ENCODE measurements at places on chromosomes 11 and 22.

DNA sequence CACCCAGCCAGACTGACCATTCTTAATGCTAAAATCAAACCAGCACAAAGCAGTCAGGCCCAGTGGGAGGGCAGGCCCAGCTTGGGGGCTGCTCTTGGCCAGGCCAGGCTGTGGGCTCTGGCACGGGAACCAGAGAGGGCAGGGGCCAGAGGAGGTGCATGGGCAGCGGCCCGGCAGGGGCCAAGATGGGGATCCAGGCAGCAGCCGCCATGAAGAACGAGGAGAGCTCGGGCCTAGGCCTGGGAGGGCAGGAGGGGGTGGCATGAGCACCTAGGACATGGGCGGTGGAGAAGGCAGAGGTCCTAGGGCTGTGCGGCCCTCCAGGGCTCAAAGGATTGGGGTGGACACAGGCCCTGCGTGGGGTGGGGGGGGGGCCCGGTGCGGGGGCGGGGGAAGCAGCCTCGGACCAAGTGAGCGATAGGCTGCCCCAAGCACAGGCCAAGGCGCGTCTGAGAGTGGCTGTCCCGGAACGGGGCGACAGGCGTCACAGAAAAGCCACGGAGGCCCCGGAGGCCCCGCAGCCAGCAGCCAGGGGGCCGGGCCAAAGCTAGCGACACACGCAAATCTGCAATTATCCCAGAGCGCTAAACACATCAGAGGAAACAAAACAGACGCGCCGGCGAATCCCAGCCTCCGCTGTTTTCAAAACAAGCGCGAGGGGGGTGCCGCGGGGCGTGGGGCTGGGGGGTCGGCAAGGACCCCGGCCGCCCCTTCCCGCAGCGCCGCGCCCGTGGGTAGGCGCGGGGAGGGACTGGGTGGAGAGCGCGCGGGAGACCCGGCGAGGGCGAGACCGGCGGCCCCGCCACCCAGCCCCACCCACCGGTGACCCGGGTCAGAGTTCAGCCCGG is 8.3 kb downstream of the PLXNB2 start:
- DNase-seq: no peak

DNA sequence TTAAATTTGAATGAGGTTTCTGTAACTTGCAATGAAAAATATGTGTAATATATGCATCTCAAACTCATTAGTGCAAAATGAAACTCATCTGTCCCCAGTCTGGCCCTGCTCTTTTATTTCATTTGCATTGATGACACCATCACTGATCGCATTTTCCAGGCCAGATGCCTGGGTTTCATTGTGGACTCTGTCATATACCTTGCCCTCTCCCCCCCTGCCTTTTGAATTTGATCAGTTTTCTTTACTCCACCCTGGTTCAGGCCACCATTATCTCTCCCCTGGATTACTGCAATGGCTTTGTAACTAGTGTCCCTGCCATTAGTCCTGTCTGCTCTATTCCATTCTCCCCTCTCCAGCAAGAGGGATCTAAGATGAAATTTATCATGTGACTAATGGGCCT is 360.6 kb upstream of the C11orf87 start:
- DNase-seq: no peak

- no peak for DNase-seq
Observed at GRCh38 chr22:45631841-45632238, 39.8 kb upstream of the ATXN10 start.

DNA sequence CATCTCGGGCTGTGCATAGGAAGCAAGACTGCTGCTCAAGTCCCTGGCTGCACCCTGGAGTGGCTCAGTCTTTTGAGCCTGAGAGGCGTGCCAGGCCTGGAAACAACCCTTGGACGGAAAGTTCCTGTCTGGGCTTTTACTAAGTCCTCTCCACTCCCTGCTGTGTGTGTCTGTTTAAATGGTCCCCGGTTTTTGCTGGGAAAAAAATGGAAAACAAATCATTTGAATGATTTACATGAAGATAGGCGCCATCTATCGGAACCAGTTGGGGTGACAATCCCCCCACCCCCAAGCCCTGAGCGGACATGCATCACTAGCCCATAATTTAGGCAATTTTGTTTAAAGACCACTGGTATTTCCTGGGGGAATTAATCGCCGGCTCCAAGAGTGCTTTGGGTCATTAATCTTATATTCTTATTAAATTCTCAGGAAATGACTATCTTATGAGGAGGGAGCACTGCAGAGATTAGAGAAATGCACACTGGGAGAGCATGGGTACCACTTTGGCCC is 2.7 kb upstream of the GAB2 start:
- DNase-seq: peak; percentile 70

DNA sequence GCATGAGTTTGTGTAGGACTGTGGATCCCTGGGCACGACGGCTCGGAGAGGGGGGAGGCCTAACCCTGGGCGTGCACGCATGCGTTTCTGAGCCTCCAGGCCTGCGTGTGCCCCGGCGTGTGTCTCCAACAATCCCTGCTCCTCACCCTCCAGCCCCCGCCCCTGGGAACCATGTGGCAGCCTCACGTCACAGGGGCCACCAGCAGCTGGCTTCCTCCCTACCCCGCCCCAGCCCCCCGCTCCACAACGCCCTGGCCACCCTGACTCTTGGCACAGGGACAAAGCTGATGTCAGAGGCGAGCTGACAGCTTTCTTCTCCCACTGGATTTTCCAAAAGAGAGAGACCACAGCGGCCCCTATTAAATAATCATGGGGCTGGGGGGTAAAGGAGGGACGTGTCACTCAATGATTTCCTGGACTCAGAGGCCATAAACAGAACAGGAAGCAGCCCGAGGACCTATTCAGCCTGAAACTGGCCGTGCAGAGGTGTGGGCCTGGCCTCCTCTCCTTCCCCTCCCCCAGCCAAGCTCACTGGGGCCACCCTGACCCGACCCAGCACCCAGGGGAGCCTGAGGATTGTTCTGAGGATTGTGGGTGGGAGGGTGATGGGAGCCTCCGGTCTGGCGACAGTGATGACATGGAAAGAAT is 6.8 kb upstream of the LIF start:
- no peak for DNase-seq

DNA sequence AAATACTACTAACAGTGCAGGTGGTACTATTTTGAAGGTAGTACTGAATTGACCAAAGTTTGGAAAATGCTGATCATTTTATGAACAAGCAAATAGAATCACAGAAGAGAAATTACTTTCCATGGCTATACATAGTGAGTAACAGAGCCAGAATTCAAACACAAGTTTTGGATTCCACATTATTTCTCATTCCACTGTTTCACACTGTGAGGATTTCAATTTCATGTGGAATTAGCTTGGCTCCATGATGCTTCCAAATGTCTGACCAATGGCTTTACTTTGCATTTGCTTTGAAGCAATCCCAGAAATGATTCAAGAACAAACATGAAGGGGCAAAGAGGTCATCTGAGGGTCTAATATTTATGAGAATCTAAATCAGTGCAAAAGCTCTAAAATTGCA is 98.1 kb downstream of the BBOX1 start:
- no peak for DNase-seq

GRCh38 chr11:61541598-61541997 is 33.0 kb downstream of the LRRC10B start:
- DNase-seq: no peak

- DNase-seq: no peak
Observed at GRCh38 chr11:101090679-101091270, 38.8 kb downstream of the PGR start.

- no peak for DNase-seq
Observed at GRCh38 chr11:33942954-33943353, 51.1 kb upstream of the LMO2 start.

GRCh38 chr22:36734171-36735058 is 30.9 kb upstream of the CACNG2 start:
- no peak for DNase-seq

- peak; percentile 35 for DNase-seq
Observed at GRCh38 chr11:1204381-1205101, 18.3 kb upstream of the MUC5B start.

DNA sequence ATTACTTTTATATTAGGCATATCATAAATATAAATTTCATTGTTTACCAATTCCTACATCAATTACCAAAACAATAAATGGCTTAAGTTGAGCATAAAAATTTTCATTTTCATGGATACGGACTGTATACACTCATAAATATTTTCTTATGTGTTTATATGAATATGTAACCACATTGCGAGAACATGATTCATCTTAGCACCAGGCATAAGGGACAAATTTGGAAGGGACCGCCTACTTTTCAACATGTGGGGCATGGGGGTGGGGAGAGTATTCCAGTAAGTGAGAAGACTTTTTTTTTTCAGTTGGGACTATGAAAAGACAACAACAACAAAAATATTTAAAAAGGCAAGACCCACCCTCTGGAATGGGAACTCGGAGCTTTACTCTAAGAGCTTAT is 296.1 kb downstream of the RAB38 start:
- DNase-seq: no peak

- DNase-seq: no peak
Observed at GRCh38 chr11:32479291-32479690, 44.0 kb upstream of the WT1 start.

DNA sequence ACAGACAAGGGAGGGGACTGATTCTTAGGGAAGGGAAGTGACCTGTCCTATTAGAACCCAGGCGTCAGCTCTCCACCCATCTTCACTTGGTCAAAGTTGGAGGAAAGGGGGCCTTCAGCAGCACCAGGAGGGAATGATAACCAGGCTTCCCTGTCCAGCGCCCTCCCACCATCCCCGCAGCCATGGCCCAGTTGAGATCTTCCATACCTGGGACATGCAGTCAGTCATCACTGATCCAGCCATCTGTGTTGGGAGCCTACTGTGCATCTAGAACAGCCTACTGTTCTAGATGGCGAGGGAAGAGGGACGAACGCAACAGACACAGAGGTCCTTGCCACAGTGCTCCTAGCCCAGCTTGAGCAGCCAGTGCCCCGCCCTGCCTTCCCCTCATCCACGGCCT is 40.6 kb downstream of the PDGFB start:
- peak; percentile 35 for DNase-seq

GRCh38 chr22:40053460-40053859 is 58.7 kb downstream of the FAM83F start:
- DNase-seq: no peak

DNA sequence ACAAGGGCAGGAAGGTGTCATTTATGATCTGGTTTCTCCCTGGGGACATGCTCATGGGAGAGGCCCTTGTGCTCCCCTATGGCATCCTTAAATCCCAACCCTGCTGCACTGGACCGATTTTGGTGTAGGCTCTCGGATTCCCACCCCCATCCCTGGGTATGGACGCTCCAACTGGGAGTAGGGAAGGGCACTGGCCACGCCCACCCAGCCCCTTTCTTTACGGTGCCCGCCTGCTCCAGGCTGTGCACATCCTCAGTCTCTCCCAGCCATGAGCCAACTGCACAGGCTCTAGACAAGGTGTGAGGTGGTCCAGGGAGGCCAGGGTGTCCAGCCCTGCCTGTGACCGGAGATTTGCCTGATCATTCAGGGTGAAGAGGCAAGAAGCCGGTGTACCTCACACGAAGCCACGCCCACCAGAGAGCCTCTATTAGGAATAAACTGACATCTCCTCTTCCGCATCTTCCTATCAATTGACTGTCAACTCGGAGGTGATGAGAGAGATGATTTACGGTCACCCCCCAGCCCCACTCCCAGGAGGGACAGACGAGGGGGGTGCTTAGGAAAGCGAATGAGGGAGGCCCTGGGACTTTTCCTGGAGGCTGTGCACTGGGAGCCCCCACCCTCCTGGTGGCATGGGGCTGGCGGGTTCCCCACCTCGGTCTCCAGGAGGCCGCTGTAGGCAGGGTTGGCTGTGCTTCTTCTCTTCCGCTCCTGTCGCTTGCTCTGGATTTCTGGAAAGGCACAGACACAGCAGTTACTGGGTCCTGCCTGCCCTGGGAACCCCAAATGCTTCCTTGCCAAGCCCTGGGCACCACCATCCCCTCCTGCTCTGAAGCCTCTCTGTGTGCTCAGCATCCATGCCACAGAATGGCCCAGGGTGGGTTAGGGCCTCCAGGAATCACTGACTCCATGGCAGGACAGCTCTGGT is 116.7 kb downstream of the PHF21B start:
- no peak for DNase-seq

DNA sequence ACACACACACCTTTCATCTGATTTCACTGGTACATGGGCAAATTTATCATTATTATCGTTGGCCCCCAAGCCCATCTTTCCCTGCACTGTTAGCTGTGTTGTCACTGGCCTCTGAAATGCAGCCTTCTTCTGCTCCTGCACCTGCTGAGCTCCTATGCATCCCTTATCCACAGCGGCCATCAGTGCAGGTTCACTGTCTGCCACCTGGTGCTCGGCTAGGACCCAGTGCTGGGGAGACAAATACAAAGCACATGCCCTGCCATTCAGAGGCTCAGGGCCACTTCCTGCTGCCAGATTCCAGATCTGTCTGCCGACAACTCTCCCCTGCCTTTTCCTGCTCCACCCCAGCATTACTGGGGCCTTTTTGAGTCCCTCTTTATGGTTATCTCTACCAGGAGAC is 1205.4 kb downstream of the TBC1D22A start:
- no peak for DNase-seq

DNA sequence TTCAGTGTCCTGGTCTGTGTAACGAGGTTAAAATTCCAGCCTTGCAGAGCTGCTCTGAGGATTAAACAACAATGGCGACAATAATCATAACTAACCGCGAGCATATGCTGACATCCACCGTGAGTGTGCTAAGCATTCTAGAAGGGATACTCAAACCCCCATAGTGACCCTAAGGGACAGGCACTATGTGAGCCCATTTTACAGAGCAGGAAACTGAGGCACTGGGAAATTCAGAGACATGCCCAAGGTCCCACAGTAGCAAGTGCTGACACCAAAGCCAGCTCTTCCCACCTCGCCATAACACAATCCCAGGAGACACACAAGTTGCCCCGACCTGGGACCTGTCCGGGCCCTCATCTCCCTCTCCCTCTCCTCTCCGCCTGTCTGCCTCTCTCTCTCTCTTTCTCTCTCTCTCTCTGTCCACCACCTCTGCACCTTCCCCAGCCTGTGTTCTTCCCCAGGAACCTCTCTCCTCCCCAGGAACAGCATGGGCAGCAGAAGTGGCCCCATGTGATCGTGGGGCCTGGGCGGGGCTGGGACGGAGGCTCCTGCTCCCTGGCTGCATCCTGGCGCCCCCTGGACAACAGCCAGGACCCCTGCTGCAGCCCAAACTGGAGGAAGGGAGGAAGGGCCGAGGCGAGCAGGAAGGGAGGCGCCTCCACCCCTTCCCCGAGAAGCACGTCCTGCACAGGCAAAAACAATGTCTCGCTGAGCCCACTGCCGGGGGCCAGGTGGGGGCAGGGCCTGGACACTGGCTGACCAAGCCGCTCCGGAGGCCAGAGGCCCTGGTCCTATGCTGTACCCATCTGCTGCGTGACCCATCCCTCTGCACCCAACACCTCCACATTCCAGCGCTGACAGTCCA is 14.8 kb upstream of the MFNG start:
- no peak for DNase-seq

- no peak for DNase-seq
Observed at GRCh38 chr11:9250139-9250582, 15.0 kb downstream of the DENND5A start.

- no peak for DNase-seq
Observed at GRCh38 chr11:134939031-134939430, 527.0 kb upstream of the B3GAT1 start.

DNA sequence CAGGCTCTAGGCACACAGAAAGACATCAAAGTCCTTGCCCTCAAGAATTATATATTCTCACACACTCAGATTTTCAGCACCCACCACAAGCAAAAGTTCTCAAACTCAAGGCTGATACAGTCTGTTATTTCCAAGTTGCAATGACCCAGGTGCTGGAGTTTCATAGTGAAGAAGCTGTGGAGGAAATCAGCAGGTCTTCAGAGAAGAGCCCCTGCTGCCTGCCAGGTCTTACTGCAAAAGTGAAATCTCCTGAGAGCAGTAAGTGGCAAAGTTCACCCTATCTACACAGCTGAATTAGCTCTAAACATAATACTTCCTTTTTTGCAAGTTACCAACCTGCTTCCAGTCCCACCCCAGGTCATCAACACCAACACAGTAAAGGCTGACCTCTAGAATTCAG is 64.6 kb downstream of the RPL27A start:
- no peak for DNase-seq

- no peak for DNase-seq
Observed at GRCh38 chr11:21921151-21921550, 271.7 kb upstream of the ANO5 start.

All from lower lobe of right lung (tissue), 2 donors.